ENCODE measurements at places on chromosomes 11 and 22.

- DNase-seq: peak; percentile 85
Measured at GRCh38 chr11:66328302-66329144, 7.7 kb downstream of the RIN1 start.

- DNase-seq: no peak
Measured at GRCh38 chr11:94885133-94885532, 88.2 kb downstream of the CWC15 start.

- no peak for DNase-seq
Measured at GRCh38 chr22:31871480-31871879, 72.9 kb upstream of the YWHAH start.

DNA sequence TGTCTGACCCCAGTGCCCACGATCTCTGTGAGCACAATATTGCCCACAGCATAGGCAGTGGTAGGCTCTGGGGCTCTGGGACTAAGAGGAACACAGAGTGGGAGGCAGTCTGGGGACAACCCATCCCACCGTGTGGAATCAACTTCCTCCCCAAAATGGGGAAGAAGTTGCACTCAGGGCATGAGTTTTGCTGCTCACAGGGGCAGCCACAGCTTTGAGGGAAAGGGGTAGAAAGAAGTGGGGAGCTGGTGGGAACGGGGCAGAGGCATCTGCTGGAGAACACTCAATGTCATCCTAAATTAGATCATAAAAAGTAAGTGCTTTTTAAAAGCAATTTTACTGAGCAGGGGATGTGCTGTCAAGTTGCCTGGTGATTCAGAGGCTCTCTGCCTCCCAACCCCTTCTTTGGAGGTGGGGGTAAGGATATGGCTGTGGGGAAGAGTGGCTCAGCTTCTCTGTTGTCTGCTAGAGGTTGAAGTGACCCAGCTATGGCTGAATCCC lies 233.8 kb upstream of the NCAM1 start:
- peak; percentile 32 for DNase-seq

DNA sequence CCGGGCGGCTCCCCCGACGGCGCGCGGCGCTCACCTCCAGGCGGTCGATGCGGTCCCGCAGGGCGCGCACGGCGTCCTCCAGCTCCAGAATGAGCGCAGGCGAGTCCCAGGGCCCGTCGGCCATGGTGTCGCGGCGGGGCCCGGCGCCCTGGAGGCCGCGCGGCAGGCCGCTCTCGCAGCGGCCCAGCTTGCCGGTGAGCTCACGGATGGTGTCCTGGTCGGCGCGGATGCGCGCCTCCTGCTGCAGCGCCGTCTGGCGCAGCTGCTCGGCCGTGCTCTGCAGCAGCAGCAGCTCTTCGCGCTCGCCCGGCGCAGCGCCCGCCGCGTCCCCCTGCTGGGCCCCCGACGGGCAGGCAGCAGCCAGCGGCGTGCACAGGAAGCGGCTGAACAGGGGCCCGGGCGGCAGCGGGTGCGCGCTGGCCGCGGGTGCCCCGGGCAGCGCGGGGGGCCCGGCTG lies 599 bp downstream of the NPTXR start:
- DNase-seq: peak; percentile 75

DNA sequence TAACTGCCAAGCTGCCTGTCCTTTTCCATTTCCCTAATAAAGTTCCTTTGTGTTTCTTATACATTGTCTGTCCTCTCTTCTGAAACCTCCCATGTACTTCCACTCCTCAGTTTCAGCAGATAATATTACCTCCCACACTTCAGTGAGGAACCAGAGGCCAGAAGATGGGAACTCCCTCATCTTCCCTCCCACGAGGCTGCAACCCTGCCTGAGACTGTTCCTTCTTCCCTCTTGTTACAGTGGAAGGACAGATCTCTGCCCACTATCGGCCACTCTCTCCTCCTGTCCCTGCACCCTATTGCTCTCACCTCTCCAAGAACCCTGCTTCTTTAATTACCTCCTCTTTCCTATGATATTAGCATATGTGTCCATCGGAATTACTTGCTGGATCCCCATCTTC lies 38.1 kb upstream of the SWAP70 start:
- no peak for DNase-seq

DNA sequence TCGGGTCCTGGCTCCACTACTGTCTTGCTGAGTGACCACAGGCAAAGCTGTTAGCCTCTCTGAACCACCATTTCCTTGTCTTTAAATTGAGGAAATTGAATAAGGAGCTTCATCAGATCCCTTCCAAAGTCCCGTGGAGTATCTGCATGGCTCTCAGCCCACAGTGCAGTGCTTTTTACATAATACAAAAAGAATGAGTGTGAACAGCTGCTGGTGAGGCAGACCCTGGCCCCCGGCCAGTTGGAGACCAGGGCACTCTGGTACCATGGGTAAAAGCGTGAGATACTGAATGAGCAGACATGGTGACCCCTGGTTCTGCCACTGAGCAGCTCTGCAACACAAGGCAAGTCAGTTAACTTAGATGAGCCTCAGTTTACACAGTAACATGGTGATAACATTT lies 86.8 kb downstream of the GALNT18 start:
- DNase-seq: no peak

- DNase-seq: peak; percentile 45
Measured at GRCh38 chr11:62081378-62082291, 42.2 kb upstream of the INCENP start.

GRCh38 chr11:66187453-66187852 lies 81.0 kb upstream of the RAB1B start:
- DNase-seq: no peak

DNA sequence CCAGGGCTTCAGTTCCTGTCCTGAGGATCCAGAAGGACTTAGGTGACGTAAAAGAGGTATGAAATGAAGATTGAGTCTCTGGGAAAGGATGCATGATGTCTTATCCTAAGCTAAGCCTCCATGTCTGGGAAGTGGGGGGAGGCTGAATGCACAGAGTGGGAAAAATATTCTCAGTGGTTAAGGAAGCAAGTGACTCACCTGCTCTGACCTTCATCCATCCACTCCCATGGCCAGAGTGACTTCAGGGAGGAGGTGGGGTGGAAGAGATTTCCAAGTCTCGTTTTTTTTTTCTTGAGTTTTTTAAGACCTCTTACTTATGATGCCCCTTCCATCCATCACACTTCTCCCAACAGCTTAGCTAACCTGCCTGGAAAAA lies 32.5 kb upstream of the POLD3 start:
- no peak for DNase-seq

DNA sequence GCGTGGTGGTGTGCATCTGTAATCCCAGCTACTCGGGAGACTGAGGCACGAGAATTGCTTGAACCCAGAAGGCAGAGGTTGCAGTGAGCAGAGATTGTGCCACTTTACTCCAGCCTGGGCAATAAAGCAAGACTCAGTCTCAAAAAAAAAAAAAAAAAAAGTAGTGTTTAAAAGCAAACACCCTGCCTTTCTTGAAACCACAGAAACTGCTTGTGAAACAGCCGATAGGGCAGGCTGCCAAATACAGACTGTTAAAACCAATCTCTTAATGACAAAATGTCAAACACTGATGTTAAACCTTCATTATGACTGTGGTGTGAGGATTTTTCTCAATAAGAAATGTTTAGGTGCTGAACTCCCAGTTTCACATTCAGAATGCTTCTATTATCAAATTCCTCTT lies 27.3 kb downstream of the MARK2 start:
- DNase-seq: no peak

GRCh38 chr22:50281957-50282356 lies 11.8 kb upstream of the MAPK11 start:
- no peak for DNase-seq

- peak; percentile 27 for DNase-seq
Measured at GRCh38 chr11:35526370-35526792, 965 bp upstream of the PAMR1 start.

DNA sequence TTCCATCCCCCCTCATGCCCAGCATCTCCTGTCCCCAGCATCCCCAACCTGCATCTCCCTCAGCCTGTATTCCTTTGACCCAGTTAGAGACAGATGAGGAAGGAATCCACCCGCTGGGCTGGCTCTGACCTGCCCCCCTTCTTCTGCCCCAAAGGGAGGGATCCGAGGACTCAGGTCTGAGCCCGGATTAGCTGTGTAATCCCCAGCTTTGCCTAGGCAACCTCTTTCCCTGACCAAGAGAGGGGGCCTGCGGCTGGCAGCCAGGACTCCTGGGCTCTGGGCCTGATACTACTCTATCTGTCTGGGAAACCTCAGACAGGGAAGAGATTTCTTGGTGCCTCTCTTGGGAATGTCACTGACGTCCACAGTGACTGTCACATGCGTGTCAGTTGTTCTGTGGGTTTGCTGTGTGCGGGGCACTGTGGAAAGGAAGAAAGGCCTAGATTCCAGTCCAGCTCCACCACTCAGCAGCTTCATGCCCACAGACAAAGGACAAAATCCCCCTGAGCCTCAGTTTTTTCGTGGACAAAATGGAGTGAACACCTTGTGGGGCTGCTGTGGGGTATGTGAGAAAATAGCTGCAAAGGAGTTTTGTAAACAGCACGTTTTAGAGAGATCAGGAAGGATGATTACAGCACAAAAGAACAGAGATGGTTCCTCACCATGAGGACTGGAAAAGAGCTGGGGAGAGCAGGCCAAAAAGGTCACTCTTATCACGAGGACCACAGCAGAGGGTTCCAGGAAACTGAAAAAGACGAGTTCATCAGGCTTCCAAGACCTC lies 1.3 kb upstream of the NDUFV1 start:
- DNase-seq: no peak

GRCh38 chr22:45763236-45763624 lies 91.6 kb downstream of the ATXN10 start:
- DNase-seq: no peak

GRCh38 chr11:133386262-133386661 lies 146.0 kb downstream of the OPCML start:
- peak; percentile 0 for DNase-seq

DNA sequence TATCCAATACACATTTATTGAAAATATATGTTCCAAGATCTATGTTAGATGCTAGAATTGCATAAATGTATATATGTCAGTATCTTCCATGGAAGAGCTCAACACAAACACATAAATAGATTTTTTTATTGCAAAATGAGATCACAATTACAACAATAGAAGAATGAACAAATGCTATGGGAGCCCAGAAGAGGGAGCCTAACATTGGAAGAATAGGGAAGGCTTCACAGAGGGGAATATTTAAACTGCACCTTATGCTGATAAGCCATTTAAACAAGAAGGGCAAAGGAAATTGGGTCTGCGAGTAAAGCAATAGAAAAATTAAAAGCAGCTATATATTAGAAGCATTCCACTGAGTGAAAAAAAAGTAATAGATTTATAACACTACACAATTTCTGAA lies 96.1 kb upstream of the LRRC55 start:
- no peak for DNase-seq

GRCh38 chr11:3123305-3123704 lies 41.8 kb downstream of the OSBPL5 start:
- no peak for DNase-seq

DNA sequence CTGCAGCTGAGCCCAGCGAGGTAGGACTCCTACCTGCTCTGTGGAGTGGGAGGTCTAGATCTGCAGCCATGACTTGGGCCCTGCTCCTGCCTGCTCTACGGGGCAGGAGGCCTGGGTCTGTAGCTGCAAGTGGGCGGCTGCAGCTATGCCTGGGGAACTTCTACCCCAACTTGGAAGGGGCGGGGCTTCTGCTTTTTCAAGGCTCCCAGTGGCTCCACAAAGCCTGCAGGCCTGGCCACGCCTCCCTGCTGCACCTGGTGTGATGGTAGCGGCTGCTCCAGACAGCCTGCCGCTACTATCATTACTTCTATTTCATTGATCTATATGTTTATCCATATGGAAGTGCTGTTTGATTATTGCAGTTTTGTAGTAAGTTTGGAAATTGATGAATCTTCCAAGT lies 121.2 kb downstream of the NELL1 start:
- no peak for DNase-seq

- DNase-seq: no peak
Measured at GRCh38 chr11:68302256-68302655, 10.1 kb upstream of the LRP5 start.

- no peak for DNase-seq
Measured at GRCh38 chr11:2425506-2425905, 18.8 kb downstream of the TRPM5 start.

DNA sequence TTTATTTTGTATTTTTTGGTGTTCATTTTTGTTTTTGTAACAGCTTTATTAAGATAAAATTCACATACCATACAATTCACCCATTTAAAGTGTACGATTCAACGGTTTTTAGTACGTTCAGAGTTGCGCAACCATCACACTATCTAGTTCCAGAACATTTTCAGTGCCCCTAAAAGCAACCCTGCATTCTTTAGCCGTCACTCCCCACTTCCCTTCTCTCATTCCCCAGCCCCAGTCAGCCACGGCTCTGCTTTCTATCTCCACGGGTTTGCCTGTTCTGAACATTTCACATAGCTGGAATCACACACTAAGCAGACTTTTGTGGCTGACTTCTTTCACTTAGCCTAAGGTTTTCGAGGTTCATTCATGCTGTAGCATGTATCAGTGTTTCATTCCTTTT lies 9.6 kb upstream of the KCNQ1OT1 start:
- DNase-seq: no peak

DNA sequence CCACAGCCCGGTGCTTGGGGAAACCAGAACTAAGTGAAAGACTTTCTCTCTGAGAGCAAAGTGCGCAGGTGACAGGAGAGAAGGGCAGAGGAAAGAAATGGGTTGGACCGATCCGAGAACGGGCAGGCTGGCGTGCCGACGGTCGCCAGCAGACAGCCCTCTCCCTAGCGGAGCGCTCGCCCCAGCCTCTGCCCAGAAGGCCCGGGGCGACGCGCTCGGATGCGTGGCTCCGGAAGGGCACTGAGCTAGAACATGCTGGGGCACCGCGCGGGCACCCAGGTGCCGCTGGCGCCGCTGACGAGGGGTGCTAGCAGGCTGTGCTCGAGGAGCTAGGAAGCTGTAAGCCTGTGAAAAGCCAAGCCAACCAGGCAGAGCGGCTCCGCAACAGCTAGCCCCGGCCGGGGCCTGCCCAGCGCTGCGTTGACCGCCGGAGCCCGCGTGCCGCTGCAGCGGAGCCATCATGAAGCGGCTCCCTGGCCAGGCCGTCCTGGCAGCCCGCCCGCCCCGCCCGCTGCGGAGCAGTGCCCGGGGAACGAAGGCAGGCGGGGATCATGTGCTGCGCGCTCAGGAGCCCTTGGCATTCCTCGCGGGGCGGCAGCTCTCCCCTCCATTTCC lies 22.1 kb upstream of the RRAS2 start:
- no peak for DNase-seq

- peak; percentile 0 for DNase-seq
Measured at GRCh38 chr11:124174001-124174583, 9.1 kb upstream of the OR10D3 start.

DNA sequence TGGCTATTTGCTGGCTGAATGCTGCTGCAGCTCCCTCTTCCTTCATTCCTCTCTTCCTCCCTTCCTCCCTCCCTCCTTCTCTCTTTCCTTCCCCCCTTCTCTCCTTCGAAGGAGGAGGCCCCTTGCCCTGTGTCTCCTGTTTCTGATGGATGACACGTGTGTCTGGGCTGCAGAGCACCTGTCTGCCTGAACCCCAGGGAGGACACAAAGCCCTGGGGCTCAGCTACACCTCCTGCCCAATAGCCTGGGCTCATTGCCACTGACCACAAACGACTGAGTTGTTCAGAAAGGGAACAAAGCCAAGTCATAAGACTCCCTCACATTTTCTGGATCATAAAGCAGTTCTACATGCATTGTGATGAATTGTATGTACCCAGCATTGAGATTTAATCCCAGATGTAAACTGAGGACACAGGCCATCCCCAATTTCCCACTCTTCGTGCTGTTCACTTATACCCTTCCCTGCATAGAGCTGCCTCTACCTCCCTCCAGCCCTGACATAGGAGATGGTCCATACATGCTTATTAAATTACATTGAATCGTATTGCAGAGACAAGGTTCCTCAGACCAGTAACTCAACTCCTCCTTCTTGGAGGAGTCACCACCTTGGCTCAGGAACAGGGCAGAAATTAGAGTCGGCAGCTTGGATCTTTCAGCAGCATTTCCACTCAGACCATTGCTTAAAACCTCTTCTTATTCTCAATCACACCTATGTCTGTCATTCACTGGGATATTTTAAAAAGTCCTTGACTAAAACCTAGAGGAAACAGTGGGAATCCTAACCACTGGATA lies 1.2 kb downstream of the CSRP3 start:
- DNase-seq: no peak
